Right atrium auricular region (tissue), 2 donors: ENCODE measurements at places on chromosomes 7 and 10. TPM values are rescaled to one million over a fixed set of nuclear protein-coding genes. Genes with fewer than 3 reads are reported as not detected.

- no peak for DNase-seq
Measured at GRCh38 chr10:2438248-2438939, 629.0 kb upstream of the PFKP start.

- no peak for DNase-seq
Measured at GRCh38 chr7:99392046-99392445, 16.4 kb downstream of the PDAP1 start.

GRCh38 chr10:78970261-78970660 is 98.5 kb upstream of the ZMIZ1 start:
- DNase-seq = no peak

DNA sequence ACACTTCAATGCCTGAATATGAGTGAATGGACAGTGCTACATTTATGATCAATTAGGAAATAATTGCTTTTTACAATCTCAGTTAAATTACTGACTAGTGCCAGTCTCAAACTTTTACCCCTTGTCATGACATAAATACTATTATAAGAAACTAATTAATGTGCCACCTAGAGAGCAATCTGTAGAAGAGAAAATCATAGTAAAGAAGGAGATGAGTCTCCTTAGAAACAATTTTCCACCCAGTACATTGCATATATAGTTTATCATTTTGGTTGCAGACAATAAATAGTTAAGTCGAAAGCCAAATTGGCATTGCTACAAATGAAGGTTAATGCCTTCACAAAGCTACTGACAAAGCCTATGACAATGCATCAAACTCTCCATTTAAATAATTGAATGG is 68.6 kb downstream of the SLC13A1 start:
- DNase-seq = no peak

DNA sequence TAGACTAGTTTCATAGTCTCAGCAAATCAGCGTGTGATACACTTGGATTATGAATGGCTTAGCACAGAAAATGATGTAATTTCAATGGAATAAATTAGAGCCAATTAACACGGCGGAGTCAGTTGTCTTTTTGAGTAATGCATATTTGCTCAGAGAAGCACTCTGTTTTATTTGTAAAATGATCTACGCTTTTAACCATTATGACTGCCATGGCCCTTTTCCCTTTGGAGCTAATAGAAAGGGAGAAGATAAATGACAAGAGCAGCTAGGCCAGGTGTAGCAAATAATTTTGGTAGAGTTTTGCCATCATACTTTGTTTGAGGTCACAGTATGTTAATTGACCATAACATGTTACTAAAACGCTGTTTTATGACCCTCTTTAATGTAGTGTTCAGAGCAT is 86.8 kb downstream of the GPR158 start:
- DNase-seq = no peak

DNA sequence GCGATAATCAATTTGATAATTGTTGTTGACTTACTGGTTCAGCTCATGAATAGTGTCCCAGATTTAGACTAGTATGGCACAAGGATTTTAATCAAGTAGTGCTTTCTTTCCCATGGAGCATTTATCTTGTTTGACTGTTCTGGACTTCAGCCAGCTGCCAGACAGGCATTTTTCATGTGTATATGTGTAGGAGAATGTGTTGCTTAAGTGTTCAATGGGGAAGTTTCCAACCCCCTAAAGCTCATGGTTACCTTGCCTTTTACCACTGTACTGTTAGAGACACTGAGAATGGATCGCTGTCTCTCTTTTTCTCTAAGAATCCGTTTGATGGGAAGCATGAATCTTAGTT is 103.9 kb downstream of the LRRC4 start:
- DNase-seq = no peak

HMX2 gene
- not detected for total RNA-seq

- DNase-seq = no peak
Measured at GRCh38 chr7:135584362-135585353, 26.9 kb downstream of the NUP205 start.

DPYSL4 gene
- 3.4 TPM for total RNA-seq

SP8 gene
- not detected for total RNA-seq

IL6 gene
- total RNA-seq = 3.6 TPM

OPALIN gene
- not detected for total RNA-seq

GRCh38 chr7:91249506-91250233 is 14.6 kb upstream of the FZD1 start:
- DNase-seq = no peak

GRCh38 chr7:17769918-17770317 is 170.4 kb downstream of the SNX13 start:
- no peak for DNase-seq

DNA sequence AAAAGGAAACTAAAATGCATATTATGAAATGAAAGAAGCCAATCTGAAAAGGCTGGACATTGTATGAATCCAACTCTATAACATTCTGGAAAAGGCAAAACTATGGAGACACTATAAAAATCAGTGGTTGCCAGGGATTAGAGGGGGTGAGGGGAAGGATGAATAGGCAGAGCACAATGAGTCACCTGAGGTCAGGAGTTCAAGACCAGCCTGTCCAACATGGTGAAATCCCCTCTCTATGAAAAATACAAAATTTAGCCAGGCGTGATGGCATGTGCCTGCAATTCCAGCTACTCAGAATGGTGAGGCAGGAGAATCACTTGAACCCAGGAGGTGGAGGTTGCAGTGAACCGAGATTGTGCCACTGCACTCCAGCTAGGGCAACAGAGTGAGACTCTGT is 324.8 kb upstream of the PHYHIPL start:
- DNase-seq = no peak

GRCh38 chr10:127034790-127035189 is 129.6 kb downstream of the DOCK1 start:
- no peak for DNase-seq

HYAL4 gene
- total RNA-seq = 0.28 TPM
